ENCODE measurements at places on chromosomes 11 and 22.

DNA sequence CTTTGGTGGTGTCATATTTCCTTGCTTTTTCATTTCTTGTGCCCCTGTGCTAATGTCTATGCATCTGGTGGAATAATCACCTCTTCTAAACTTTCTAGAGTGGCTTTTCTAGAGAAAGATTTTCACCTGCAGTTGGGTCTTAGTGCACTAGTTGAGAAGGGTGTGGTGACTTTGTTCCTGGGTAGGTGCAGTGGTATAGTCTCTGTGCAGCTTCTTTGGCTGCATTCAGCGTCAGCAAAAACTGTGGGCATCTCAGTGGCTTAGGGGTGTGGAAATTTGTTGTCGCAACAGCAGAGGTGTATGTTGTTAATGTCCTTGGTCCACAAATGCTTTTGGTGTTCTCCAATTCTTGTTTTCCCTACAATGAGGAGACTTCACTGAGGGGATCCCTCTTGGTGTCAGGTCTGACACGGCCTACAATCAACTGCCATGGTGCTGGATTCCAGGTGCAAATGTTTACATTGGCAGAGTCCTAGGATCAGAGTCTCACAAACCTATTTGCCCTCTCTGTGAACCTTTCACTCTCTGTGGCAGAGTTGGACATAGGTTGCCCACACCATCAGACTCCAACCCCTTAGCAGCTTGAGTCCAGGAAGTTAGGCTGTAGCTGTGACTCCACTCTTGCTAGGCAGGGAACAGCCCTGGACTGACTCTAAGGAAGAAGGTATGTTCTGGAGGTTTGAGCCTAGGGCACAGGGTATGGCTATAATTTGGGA is 48.8 kb downstream of the GDPD4 start:
- no peak for DNase-seq

- no peak for DNase-seq
These were observed 3.6 kb upstream of the SSTR3 start for GRCh38 chr22:37215890-37216289.

- DNase-seq, result no peak
These were observed 110.9 kb upstream of the MPPED2 start for GRCh38 chr11:30697032-30697431.

- DNase-seq, result no peak
These were observed 29.4 kb upstream of the CCDC188 start for GRCh38 chr22:20180245-20180630.

- DNase-seq, result no peak
These were observed 10.0 kb downstream of the TBX1 start for GRCh38 chr22:19770349-19771220.
